ENCODE measurements at places on chromosomes 11 and 22. TPM values are rescaled to one million over a fixed set of nuclear protein-coding genes. Genes with fewer than 3 reads are reported as not detected.

GRCh38 chr11:44980533-44981427, 30.1 kb upstream of the TP53I11 start:
- peak; percentile 28 for DNase-seq

GRCh38 chr11:46693597-46694012, 6.8 kb downstream of the ARHGAP1 start:
- no peak for DNase-seq

GRCh38 chr11:13495929-13496328, at the start of gene PTH:
TSS of gene PTH (minus strand) at chr11:13495997. CDS start at chr11:13492855, 3,142 bp downstream.
- DNase-seq, result no peak

- no peak for DNase-seq
Observed at GRCh38 chr11:57679396-57679795, 11.5 kb downstream of the ZDHHC5 start.

GRCh38 chr11:30159546-30159945, 71.3 kb upstream of the FSHB start:
- DNase-seq, result no peak

DNA sequence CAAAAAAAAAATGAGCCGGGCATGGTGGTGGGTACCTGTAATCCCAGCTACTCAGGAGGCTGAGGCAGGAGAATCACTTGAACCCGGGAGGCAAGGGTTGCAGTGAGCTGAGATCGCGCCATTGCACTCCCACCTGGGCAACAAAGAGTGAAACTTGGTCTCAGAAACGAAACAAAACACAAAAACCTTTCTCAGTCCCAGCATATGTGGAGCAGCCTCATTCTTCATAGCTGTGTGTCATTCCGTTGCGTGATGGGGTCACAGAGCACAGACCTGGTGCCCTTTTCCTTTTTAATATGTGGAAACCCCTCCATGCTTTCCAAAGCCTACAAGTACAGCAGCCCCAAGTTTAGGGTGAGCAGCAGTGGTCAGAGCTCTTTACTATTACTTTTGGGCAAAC, 13.7 kb downstream of the PEX26 start:
- DNase-seq, result no peak

DNA sequence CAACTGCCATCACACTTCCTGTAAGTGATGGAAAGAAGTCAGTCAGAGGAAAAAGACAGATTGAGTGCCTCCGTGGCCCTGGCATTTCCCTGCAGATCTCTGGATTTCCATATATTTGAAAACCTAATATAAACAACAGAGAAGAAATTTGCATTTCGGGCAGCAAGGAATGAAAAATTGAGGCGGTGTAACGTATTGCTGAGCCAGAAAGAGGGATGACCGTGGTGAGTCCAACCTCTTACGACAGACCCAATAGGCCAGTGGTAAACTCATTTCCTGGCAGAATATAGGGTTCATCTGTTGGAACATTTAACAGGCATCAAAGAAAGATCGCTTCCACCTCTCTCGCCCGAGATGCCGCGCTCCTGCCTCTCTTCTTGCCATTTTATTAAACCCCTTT, 336.5 kb downstream of the MIAT start:
- DNase-seq, result no peak

Gene ANO1
- polyA plus RNA-seq, result 8.3 TPM

All from small intestine (tissue), 16 donors.